RPMI7951 (cell line): ENCODE measurements at places on chromosomes 2 and 18. TPM values are rescaled to one million over a fixed set of nuclear protein-coding genes. Genes with fewer than 3 reads are reported as not detected.

OBSL1 gene
- total RNA-seq: 41.5 and 42.8 TPM in 2 replicates

UGP2 gene
- 243 and 267 TPM in 2 replicates for total RNA-seq

GNLY gene
- total RNA-seq: not detected in 2 replicates

PLEKHH2 gene
- total RNA-seq: 0.59 and 0.72 TPM in 2 replicates

RUFY4 gene
- total RNA-seq: not detected in 2 replicates
